ENCODE measurements at places on chromosomes 13 and 19. TPM values are rescaled to one million over a fixed set of nuclear protein-coding genes. Genes with fewer than 3 reads are reported as not detected.

MEIS3 gene
- total RNA-seq = 11.2 TPM

- no peak for DNase-seq
Measured at GRCh38 chr19:43457809-43458208, 7.6 kb downstream of the LYPD3 start.

DNA sequence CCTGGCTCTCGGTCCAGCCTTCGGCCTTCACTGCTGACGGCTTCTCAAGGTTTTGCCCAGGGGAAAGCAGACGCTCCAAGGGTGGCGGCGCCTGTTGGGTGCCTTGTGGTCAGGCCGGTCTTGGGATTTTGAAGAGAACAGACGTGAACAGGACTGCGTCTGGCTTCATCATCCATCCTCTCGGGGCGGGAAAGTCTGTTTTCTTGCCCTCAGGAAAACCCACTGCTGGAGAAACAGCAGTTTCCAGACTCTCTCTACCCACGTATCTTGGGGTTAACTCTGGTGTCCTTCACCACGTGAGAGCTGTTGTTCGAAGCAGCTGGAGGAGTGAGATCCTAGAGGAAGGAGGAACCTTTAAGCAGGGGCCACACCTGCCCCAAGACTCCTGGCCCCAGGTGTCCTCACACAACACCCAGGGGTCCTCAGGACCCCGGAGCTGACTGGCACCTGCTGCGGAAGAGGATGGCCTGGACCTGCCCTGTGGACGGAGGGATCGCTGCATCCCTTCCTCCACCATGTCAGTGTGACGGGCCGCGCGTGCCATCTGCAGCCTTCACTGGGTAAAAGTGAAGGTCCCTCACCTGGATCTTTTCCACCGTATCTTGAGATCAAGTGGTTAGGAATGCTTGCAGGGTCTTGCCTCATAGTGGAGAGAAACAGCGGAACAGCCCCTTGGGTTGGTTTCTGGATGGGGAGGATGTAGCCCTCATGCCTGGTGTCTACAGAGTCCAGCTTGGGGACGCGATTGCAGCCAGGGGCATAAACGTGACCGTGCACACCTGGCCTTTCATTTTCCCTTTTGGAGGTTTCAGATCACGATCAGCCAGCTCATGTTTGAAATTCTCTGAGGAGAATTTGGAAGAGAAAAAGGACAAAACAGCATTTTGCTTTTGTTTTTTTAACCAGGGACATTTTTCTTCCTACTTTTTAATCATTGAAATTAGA is 69.5 kb upstream of the MCF2L start:
- no peak for DNase-seq

FGF9 gene
- not detected for total RNA-seq

DNA sequence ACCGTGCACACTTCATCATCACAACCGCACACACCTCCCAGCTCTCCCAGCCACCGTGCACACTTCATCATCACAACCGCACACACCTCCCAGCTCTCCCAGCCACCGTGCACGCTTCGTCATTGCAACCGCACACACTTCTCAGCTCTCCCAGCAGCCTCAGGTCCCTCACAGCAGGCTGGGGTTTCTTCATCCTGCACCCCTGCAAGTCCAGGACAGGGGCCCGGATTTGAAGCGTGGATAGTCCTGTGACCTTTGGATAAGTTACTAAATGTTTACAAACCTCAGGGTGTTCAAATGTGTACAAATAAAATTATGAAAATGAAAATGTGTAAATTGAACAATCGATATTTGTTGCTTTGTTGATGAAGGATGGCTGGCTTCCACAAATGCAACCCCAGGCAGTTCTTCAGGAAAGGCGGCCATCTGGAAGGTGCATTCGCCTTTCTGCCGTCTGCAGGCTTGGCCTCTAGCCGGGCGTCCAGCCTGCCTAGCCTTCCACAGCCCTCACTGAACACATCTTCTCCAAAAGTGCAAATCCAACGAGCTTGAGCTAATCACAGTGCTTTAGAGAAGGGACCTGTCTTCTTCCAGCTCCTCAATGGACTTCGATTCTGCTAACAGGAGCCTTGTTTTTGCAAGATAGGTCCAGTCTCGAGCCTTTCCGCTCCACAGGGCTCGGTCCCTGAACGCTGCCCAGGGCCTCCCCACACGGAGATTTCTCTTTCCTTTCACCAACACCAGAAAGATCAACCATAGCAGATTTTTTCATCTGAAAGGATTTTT is 74.2 kb downstream of the SPACA7 start:
- no peak for DNase-seq

DNA sequence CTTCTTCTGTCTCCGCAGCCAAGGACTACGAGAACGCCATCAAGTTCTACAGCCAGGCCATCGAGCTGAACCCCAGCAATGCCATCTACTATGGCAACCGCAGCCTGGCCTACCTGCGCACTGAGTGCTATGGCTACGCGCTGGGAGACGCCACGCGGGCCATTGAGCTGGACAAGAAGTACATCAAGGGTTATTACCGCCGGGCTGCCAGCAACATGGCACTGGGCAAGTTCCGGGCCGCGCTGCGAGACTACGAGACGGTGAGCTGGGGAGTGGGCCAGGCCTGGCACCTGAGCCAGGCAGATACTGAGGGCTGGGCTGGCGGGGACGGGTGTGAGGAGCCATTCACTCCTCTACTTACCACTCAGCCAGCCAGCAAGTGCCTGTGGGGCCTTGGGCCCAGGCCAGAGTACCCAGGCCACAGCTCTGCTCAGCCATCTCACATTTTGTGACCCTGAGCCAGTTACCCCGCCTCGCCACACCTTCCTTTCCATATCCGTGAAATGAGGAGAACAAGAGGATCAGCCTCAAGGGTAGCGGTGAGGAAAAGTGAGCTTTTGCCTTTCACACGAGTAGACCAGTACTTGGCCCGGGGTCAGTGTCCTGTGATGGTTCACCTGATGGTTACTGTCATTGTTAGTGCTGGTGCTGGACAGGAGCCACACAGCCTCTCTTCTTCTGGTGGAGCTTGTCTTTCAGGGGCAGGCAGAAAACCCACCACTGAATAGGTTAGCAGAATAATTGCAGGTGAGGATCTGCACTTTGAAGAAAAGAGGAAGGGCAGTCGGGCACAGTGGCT is 7.0 kb downstream of the PPP5C start:
- no peak for DNase-seq

ACP5 gene
- not detected for total RNA-seq

DNA sequence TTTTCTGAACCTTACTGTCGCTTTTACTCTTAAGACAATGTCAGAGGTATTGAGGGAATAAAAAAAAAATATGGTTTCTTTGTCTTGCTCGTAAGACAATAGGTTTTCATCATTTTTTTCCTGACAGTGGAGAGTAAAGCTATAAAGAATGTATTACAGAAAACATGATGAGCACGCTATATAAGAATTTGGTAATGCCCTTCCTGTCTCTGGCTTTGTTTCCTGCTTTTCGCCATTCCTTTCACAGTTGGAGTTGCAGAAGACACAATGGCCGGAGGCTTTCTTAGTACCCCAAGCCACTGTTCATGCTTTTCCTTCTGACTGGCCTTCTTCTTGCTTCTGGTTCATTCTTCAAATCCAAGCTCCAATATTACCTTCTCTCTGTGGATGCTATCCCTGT is 101.0 kb upstream of the DACH1 start:
- DNase-seq = no peak
